ENCODE measurements at places on chromosomes 13 and 19.

DNA sequence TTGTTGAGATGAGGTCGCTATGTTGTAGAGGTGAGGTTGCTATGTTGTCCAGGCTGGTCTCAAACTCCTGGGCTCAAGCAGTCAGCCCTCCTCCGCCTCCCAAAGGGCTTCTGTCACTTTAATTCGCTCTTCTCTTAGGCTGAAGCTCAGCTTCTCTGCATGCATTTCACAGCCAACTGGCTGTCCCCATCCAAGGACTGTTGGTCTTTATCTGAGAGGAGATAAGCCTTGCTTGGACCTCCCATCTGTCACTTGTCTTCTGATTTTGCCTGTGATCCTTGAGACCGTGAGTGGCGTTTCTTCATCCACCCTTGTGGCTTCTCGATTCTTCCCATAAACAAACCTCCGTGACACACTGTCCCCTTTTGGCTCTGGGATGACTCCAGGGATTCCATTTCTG lies 24.4 kb downstream of the CERS1 start:
- DNase-seq, result no peak

DNA sequence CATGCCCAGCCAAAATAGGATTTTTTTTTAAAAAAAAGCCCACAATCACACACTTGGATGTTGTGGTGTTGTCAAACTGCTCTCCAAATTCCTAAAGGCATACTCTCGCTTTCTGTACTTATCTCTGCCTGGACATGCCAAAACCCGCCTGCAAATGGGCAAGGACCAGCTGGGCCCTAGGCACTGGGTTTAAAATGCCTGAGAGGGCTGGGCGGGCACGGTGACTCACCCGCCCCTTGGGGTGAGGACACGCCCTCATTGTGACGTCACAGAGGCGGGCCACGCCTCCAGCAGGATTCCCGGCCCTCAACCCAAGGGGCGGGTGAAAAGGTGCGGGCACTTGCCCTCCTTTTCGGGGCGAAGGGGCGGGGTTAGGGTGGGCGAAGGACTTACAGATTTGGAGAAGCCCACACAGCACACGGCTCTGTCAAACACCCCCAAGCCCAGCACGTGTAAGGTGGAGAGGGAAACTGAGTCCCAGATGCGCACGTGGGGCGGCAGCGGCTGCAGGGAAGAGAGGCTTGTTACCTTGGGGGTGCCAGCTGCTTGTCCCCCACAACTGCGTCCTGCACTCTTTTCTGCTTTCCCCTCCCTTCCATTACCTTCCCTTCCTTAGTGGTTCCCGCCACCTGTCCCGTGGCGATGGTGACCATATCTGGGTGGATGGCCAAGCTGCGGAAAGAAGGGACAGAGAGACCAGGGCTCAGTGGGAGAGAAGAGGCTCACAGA lies 6.6 kb downstream of the EML2 start:
- DNase-seq, result peak; percentile 95

- DNase-seq, result peak; percentile 71
These were observed 84.0 kb downstream of the ALOX5AP start for GRCh38 chr13:30819136-30819888.

- DNase-seq, result no peak
These were observed 41.7 kb downstream of the UNC13A start for GRCh38 chr19:17646441-17646840.

- DNase-seq, result no peak
These were observed 230.1 kb downstream of the POSTN start for GRCh38 chr13:37368501-37368900.

DNA sequence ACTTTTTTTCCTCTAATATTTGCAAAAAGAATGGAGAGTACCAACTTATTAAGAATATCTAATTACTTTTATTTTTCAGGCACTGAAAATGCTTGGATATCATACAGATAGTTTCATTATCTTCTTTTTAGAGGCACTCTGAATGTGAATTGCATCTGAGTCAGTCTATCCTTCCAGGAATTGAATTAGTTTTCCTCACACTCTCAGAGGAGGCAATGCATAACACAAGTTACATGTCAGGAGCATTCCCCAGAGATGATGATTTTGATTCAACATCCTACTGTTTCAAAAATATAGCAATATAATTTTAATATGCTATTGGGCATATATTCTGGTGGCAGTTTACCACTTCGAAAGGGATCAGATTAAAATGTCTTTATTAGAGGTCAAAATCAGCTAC lies 1315.4 kb downstream of the PCDH9 start:
- DNase-seq, result no peak

DNA sequence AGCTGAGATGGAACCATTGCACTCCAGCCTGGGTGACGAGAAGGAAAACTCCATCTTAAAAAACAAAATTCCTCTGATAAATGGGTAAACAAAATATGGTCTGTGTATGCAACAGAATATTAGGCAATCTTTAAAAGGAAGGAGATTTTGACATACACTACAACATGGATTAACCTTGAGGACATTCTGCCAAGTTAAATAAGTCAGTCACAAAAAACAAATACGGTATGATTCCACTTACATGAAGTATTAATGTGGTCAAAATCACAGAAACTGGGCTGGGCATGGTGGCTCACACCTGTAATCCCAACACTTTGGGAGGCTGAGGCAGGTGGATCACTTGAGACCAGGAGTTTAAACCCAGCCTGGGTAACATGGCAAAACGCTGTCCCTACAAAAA lies 3.0 kb upstream of the ZNF444 start:
- no peak for DNase-seq

DNA sequence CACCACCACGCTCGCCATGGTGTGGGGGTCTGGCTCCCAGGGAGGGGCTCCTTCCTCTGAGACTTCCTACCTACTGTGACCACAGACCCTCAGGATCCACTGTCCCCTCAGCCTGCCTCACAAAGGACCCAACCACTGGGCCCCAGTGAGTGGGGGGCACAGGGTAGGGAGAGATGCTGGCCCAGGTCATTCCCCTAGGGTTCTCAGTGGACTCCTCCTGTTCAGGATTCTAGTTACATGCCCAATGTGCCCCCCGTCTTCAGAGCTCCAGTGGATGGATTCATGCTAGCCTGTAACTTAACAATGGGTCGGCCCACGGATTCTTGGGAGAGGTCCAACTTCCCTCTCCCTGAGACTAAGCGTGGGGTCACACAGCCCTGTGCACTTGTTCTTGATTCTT lies at the start of gene TSKS:
TSS of gene TSKS (minus strand) at position 77 of the 400 bp plus-strand sequence. CDS start at position 18, 59 bp downstream.
- DNase-seq, result no peak

GRCh38 chr19:28009696-28010095 lies 1203.3 kb downstream of the UQCRFS1 start:
- peak; percentile 63 for DNase-seq

DNA sequence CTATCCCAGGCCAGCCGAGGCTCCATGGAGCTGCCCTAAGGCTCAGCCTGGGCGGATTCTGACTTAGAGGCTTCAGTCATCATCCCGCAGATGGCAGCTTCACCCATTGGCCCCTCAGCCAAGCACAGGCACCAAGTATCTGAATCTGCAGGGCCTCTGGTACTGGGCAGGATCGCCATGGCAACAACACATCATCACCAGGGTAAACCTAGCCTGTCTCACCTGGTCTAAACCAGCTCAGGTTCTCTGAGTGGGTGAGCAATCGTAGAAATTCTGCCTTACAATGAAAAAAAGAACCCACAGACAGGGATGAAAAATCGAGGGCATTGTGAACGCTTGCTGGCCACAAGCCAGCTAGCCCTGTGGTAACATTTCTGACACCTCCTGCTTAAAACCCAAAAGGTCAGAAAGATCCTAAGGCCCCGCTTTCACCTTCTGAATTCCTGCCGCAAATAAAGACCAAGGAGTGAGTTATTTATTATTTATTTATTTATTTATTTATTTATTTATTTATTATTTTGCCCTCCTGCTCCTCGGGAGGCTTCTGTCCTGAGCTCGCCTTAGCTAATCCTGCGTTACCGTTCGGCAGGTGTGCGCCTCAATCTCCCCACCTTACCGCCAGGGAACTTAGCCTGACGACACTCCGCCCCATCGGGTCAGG lies 12.0 kb upstream of the CEACAM21 start:
- DNase-seq, result no peak

DNA sequence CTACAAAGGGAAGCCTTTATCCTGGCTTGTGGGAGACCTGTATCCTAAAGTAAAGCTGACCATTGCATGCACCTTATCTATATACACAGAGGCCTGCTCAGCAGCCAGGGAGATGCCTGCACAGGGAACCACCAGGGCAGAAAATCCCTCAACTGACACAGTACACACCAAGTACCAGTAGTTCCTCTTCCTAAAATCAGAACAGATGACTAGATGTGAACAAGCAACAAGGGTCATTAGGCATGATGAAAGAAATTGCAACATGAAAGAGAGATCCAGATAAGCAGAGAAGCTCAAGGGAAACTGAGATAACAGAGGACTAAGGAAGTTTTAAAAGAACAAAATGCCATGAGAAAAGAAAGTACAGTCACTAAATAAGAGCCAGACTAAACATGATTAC lies 39.7 kb upstream of the SLC7A9 start:
- no peak for DNase-seq
